NCI-H2029 (cell line): ENCODE measurements at places on chromosomes 1 and 21.
A peak's percentile ranks its signal among the peaks of the same experiment; 100 is the strongest.

DNA sequence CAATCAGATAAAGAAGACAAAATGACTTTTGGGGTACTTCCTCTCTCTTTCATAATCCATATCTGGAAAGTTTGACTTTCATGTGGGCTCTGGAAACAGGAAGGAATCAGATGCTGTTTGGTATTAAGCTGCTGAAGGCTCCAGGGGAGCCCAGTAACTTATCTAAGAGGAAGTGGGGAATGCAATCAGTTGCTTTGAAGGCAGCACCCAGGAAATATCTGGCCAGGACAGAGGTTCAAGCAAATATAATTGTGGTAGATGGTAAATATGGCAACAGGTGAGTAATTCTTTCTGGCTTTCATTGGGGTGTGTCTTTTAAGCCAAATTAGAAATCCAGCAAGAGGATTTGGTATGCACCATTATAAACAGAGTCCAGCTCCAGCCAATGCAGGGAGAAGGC, 44.4 kb downstream of the COLGALT2 start:
- no peak for DNase-seq

DNA sequence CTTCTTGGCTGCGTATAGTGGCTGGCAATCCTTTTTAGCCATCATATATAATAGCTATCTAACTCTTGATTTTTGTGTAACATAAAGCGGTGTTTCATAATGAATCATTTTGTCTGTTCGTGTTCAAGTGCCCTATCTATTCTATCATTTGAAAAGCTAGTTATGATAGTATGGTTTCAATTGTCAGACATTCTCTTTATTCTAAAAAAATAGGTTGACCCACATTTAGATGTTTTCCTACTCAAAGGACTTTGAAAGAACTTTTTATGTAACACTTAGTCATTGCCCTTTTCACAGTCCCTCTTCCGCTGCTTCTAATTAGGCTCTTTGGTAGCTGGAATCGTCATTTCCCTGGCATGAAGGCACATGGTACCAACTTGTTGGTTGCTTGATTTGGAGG, 272.2 kb upstream of the B3GALT2 start:
- DNase-seq: no peak

GRCh38 chr1:214102907-214103306, 115.1 kb downstream of the PROX1 start:
- no peak for DNase-seq

DNA sequence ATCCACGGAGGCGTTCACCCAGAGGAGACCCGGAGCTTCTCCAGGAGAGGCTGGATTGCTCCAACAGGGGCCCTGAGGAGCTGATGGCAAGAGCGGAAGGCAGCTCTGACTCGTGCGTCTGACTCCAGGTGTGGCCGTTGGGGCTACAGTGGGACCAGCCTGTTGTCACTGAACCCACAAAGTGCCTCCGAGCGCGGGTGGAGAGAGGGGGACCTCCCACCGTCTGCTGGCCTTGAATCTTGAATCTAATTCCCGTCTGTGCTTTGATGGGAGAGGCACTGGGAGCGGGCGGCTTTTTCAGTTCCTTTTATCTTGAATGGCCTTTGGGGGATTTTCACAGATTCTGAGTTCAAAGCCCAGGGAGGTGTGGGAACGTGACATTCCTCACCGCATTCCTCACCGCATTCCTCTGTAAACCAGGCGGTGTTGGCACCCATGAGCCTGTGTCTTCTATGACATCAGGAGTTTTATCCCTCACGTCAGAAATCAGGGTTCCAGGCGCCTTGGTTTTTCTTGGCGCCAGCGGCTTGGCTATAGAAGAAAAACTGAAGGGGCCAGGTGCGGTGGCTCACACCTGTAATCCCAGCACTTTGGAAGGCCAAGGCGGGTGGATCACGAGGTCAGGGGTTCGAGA, 39.2 kb upstream of the COL18A1 start:
- no peak for DNase-seq

DNA sequence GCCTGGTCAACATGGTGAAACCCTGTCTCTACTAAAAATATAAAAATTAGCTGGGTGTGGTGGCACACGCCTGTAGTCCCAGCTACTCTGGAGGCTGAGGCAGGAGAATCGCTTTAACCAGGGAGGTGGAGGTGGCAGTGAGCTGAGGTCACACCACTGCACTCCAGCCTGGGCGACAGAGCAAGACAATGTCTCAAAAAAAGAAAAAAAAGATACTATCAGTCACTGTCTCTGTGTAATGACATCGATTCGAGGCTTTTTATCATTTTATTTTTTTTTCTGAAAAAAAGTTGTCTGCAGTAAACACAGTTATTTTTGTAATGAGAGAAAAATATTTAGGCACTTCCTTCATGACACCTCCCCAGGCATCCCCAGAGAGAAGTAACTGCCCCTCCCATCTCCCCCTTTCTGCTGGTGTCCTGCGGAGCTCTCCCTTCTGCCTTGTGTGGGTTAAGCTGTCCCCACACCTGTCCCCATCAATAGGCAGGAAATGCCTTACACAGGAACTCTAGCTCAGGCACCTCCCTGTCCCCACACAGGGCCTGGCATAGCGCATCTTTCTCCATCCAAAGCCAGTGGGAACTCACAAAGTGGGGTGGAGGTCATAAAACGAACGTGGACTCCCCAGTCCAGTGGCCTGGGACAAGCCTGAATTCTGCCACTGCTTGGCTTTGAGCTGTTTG, 132.0 kb downstream of the SYF2 start:
- DNase-seq: no peak

GRCh38 chr1:242128951-242129502, 130.1 kb upstream of the MAP1LC3C start:
- DNase-seq: no peak

GRCh38 chr1:31510853-31511789, 65.2 kb upstream of the TINAGL1 start:
- no peak for DNase-seq

DNA sequence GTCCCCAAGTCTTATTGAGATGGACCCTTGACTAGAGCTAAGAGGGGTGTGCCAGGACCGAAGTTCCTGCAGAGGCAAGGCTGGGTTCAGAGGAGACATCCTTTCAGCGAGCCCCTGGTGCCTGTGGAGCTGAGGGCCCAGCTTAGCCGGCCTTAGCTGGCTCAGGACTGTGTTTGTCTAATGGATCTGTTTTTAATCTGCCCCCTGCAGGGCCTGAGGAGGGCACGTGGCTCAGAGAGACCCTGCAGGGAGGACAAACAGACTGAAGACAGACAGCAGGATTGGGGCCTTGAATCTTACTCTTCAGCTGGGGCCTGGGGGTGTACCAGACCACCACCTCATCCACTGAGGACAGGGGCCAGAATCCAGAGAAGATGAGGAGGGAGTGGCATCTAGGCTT, 1.6 kb downstream of the CRABP2 start:
- DNase-seq: no peak

DNA sequence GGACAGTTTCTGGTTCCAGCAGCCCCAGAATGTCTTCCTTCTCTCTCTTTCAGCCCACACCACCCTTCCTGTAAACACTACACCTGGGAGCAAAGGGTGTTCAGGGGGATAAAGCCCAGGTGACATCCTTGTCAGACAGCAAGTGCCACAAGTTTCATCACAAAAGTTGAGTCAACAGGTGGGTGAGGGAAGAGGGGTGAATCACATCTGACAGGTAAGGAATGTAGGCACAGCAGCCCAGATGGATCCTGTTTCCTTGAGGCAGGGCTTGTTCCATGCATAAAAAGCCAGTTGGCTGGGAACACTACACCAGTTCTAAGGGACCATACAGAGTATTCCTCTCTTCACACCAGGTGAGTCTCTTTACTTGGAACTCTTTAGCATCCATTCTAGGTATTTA, at the start of gene SPRR1B:
TSS of gene SPRR1B (plus strand) at position 309 of the 400 bp plus-strand sequence. CDS start 1,143 bp downstream, outside the sequence.
- DNase-seq: no peak

DNA sequence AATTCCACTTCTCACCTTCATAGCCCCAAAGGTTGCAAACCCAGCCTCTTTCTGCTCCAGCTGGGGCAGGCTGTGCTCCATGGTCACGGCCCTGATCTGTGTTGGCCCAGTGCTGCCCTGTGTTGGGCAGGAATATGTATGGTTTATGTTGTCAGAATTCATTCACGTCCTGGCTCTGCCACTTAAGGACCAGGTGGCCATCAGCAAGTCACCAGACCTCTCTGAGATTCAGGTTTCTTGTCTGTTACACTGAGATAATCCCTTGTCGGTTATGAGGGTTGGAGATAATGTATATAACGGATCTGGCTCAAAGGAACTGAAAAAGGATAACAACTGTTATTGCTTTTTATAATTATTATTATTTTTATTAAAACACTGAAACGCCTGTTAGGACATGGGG, 39.1 kb upstream of the SELENON start:
- DNase-seq: no peak

GRCh38 chr1:30684881-30685795, 38.2 kb downstream of the MATN1 start:
- DNase-seq: peak; percentile 93

- DNase-seq: no peak
Observed at GRCh38 chr1:109880971-109881894, 29.4 kb upstream of the CSF1 start.

GRCh38 chr1:227869851-227870305, 54.4 kb downstream of the PRSS38 start:
- peak; percentile 26 for DNase-seq

DNA sequence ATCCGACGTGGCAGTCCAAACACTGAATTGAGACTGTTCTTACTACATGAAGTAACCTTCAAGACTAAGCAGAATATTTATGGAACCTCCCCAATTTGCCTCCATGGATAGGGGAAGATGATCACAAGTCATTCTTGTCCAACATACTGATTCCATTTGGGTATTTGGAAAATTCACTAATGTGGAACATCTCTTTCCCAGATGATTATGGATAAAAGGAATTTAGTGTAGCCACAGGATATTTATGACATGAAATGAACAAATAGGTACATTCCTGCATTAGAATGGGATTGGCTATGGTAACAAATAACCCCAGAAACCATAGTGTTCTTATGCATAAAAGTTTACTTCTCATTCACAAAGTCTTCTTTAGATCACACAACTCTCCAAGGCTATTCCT, 40.2 kb upstream of the SGIP1 start:
- no peak for DNase-seq

GRCh38 chr1:63537940-63538339, 14.6 kb downstream of the EFCAB7 start:
- no peak for DNase-seq

- no peak for DNase-seq
Observed at GRCh38 chr1:195981448-195982139, 626.6 kb downstream of the KCNT2 start.

GRCh38 chr1:177032434-177032833, 132.1 kb downstream of the ASTN1 start:
- no peak for DNase-seq

GRCh38 chr1:226461087-226461486, 53.2 kb upstream of the PARP1 start:
- no peak for DNase-seq

- no peak for DNase-seq
Observed at GRCh38 chr1:80036690-80037432, 1030.3 kb upstream of the ADGRL4 start.

GRCh38 chr1:231666220-231666936, 39.8 kb downstream of the DISC1 start:
- peak; percentile 67 for DNase-seq

- no peak for DNase-seq
Observed at GRCh38 chr1:208931936-208932335, 651.6 kb upstream of the CAMK1G start.

GRCh38 chr1:21853131-21853427, 41.0 kb downstream of the LDLRAD2 start:
- no peak for DNase-seq

DNA sequence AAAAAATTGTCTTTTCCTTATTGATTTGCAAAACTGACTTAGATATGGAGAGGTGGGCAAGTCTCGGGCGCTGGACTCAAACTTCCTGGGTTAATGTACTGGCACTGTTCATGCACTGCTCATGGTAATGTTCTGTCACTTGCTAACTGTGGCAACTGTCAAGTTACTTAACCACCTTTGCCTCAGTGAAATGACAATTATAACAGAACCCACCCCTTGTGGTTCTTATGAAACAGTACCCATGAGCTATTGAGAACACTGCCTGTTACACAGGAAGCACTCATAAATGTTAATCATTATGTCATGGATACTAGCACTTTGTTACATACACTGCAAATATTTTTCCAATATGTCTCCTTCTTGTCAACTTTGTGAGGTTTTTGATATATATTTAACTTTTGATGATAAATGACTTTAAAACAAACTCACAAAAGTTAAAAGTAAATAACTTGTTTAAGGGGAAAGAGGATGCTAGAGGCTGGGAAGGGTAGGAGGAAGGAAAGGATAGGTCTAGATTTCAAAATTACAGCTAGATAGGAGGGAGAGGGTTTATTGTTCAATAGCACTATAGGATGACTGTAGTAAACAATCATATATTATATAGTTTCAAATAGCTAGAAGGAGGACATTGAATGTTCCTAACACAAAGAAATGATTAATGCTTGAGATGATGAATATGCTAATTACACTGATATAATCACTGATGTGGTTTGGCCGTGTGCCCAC, 342.5 kb downstream of the ADGRL2 start:
- DNase-seq: no peak

DNA sequence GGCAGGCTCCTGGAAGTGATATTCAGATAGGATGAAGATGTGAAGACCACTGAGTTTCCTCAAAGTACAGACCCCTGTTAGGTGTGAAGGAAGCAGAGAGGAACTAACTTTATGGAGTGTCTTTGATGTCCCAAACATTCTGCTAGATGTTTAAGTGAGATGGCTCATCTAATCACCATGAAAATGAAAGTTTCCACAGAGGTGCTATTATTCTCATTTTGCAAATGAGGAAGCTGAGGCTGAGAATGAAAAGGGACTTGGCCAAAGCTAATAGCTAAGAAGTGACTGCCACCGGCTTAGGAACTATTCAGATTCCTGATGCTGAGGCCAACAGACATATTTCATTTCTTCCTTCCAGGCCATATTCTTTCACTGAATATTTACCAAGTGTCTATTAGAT, 45.9 kb upstream of the WLS start:
- DNase-seq: no peak

DNA sequence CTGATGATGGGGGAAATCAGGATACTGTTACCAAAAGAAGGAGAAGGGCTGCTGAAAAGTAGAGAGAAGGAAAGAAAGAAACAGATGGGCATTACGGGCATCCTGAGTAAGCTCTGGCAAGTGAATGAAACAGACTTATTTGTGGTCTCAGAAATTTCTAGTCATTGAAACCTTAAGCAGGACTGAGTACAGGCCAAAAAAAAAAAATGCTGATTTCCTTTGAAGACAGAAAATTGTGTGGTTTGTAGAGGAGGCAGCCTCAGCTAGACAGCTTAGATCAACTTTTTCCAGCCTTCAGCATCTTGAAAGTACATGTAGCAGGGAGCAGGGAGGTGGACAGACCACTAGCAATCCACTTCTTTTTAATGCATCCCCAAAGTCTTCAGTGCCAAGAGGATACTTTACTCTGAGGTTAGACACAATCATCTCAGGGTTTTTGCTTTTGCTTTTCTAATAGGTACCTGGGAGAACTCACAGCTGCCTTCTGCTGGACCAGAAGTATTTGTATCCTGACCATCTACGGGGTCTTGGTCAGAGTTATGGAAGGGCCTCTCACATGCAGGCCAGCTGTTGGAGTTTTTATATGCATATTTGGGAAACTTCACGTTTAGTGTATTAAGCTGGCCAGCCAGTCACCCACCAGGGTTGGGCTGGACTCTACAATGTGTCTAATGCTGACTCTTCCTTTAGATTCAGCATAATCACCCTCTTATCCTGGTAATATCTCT, 10.6 kb upstream of the CAPZB start:
- DNase-seq: no peak
